ENCODE measurements at places on chromosomes 1 and 21. TPM values are rescaled to one million over a fixed set of nuclear protein-coding genes. Genes with fewer than 3 reads are reported as not detected.

- H3K27ac ChIP-seq: peak overlapping the region; percentile 95
- H3K36me3 ChIP-seq: no peaks in the 10 kb centered on the region
- DNase-seq: peak; percentile 28
- H3K4me1 ChIP-seq: peaks cover 10% of the 10 kb centered on the region
Observed at GRCh38 chr1:46134660-46135331, 2.4 kb upstream of the PIK3R3 start.

DNA sequence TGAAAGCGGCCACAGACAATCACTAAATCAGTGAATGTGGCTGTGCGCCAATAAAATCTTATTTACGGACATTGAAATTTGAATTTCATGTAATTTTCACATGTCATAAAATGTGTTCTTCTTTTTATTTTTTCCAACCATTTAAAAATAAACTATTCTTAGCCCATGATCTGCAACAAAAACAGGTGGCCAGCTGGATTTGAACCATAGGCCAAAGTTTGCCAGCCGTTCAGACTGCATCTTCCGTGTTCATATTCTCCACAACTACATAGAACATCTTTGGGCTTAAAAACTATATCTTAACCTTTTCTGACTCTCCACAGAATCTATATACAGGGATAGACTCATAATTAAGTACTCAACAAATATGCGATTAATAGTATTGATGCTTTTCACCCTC lies 81.2 kb upstream of the RALGPS2 start:
- no peaks in the 10 kb centered on the region for H3K36me3 ChIP-seq
- no peak for DNase-seq
- H3K4me1 ChIP-seq: peaks cover 10% of the 10 kb centered on the region
- no peak overlapping the region for H3K27ac ChIP-seq
- no peak overlapping the region for H3K4me3 ChIP-seq

GRCh38 chr1:158274797-158275196 lies 14.9 kb upstream of the CD1C start:
- no peaks in the 10 kb centered on the region for H3K36me3 ChIP-seq
- H3K4me3 ChIP-seq: no peak overlapping the region
- H3K4me1 ChIP-seq: peaks cover 12% of the 10 kb centered on the region

- H3K4me1 ChIP-seq: peaks cover 57% of the 10 kb centered on the region
- no peak overlapping the region for H3K4me3 ChIP-seq
- H3K27ac ChIP-seq: no peak overlapping the region
- no peak for DNase-seq
Observed at GRCh38 chr1:52057876-52058415, 1.9 kb downstream of the BTF3L4 start.

- no peaks in the 10 kb centered on the region for H3K27me3 ChIP-seq
- H3K36me3 ChIP-seq: peaks cover 62% of the 10 kb centered on the region
- no peak overlapping the region for H3K4me3 ChIP-seq
- DNase-seq: no peak
Observed at GRCh38 chr21:31665397-31665796, 5.9 kb downstream of the SOD1 start.

GRCh38 chr21:45351526-45352275 lies 53.3 kb upstream of the COL18A1 start:
- DNase-seq: no peak
- no peak overlapping the region for H3K4me3 ChIP-seq
- H3K4me1 ChIP-seq: peaks cover 7% of the 10 kb centered on the region
- no peaks in the 10 kb centered on the region for H3K36me3 ChIP-seq
- no peak overlapping the region for H3K27ac ChIP-seq

- H3K4me1 ChIP-seq: no peaks in the 10 kb centered on the region
- H3K27me3 ChIP-seq: no peaks in the 10 kb centered on the region
- no peak overlapping the region for H3K4me3 ChIP-seq
- no peak for DNase-seq
Observed at GRCh38 chr1:233406339-233406960, 78.9 kb downstream of the MAP3K21 start.

DNA sequence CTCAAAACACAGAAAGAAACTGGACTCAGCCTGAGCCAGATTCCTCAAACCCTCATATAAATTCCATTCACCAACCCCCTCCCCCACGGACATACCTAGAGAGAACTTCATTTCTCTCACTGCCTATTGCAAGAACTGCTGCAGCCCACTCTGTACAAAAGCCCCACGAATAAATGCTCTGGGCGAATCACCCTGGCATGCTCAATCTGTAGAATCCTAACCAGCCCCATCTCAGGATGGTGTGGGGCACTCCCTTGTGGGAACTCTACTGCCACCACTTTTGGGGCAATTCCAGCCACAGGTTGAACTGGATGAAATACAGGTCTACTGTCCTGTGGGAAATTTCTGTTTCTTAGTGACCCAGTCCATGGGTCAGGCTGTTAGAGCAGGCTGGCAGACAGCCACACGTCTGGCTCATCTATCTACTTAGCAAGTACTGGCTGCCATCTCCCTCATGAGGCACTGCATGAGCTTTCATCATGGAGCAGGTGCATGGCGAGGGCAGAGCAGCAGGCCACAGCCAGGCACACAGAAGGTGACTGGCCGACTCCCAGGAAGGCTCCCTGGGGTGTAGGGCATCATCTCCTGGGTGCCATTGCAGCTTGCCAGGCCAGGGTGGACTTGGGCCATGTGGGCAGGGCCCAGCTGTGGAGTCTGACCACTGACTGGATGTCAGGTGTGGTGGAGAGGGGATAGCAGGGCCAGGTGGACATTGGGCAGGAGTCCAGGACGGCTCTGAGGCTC lies 1.6 kb upstream of the C1orf35 start:
- H3K36me3 ChIP-seq: peaks cover 39% of the 10 kb centered on the region
- no peak overlapping the region for H3K27ac ChIP-seq
- DNase-seq: no peak
- peaks cover 52% of the 10 kb centered on the region for H3K4me1 ChIP-seq
- H3K4me3 ChIP-seq: no peak overlapping the region
- no peaks in the 10 kb centered on the region for H3K27me3 ChIP-seq

- H3K36me3 ChIP-seq: no peaks in the 10 kb centered on the region
- peaks cover 8% of the 10 kb centered on the region for H3K4me1 ChIP-seq
- no peak overlapping the region for H3K4me3 ChIP-seq
- H3K27me3 ChIP-seq: no peaks in the 10 kb centered on the region
- no peak overlapping the region for H3K27ac ChIP-seq
Observed at GRCh38 chr1:58735586-58735985, 35.7 kb upstream of the MYSM1 start.

DNA sequence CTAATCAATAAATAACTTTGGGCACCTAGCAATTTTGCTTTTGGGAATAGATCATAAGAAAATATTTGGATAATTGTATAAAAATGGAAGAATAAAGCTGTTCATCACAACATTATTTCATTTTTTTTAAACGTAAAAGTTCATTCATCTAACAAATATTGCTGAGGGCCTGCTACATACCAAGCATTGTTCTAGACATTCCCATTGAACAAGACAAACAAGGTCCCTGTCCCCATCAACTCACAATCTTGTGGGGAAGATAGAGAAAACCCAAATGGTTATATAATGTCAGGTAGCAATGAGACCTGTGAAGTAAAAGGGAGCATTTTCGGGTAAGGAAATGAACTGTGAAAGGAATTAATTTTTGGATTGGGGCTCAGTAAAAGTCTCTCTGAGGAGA lies 54.0 kb upstream of the BEND5 start:
- no peak overlapping the region for H3K27ac ChIP-seq
- no peaks in the 10 kb centered on the region for H3K27me3 ChIP-seq
- H3K4me1 ChIP-seq: no peaks in the 10 kb centered on the region
- no peak overlapping the region for H3K4me3 ChIP-seq

DNA sequence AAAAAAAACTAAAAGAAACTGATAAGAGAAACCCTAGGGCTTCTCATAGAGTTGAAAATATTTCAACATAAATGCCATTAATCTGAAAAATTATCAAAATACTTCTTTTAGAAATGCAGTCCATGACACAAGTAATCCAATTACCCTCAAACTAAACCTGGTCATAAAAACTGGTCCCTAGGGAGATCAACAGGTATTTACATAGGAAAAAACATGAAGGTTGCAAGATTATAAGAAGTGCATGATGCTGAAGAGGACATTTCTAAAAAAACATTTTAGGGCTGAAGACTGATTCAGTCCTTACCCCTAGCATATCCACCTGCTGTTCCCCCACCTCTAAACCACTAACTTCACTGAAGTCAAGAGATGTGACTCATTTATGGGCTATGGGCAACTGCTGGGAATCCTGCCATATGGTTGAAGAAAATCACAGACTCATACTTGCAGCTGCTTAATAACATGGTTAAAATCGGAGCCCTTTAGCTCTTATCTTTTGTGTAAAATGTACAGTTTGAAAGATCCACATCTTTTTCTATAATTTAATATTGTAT lies 131.0 kb upstream of the RUNX1 start:
- DNase-seq: no peak
- H3K27ac ChIP-seq: no peak overlapping the region
- no peaks in the 10 kb centered on the region for H3K4me1 ChIP-seq
- no peaks in the 10 kb centered on the region for H3K36me3 ChIP-seq
- no peak overlapping the region for H3K4me3 ChIP-seq

- H3K27me3 ChIP-seq: no peaks in the 10 kb centered on the region
- no peak overlapping the region for H3K27ac ChIP-seq
- no peaks in the 10 kb centered on the region for H3K36me3 ChIP-seq
- DNase-seq: no peak
Observed at GRCh38 chr1:75901371-75901770, 30.8 kb downstream of the ASB17 start.

- H3K4me1 ChIP-seq: no peaks in the 10 kb centered on the region
- no peak for DNase-seq
- no peaks in the 10 kb centered on the region for H3K36me3 ChIP-seq
- no peaks in the 10 kb centered on the region for H3K27me3 ChIP-seq
- H3K4me3 ChIP-seq: no peak overlapping the region
Observed at GRCh38 chr1:192654591-192655251, 18.8 kb downstream of the RGS13 start.

GRCh38 chr21:38664315-38664714 lies 141.4 kb upstream of the ETS2 start:
- H3K4me1 ChIP-seq: peaks cover 25% of the 10 kb centered on the region
- H3K27me3 ChIP-seq: peaks cover 3% of the 10 kb centered on the region
- H3K27ac ChIP-seq: no peak overlapping the region

DNA sequence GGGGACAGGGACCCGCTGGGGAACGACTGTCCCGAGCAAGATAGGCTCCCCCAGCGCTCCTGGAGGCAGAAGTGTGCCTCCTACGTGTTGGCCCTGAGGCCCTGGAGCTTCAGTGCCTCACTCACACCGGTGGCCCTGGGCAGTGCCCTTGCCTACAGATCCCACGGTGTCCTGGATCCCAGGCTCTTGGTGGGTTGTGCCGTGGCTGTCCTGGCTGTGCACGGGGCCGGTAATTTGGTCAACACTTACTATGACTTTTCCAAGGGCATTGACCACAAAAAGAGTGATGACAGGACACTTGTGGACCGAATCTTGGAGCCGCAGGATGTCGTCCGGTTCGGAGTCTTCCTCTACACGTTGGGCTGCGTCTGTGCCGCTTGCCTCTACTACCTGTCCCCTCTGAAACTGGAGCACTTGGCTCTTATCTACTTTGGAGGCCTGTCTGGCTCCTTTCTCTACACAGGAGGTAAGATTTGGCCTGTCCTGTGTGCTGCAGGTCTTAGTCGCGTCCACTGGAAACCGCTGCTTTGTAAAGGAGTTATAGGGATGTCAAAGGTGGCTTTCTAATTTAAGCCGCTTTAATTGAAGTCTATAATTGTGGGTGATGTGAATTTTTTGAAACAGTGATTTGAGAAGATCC lies 717 bp downstream of the UBIAD1 start:
- H3K4me1 ChIP-seq: peaks cover 45% of the 10 kb centered on the region
- no peak for DNase-seq
- no peaks in the 10 kb centered on the region for H3K27me3 ChIP-seq
- H3K27ac ChIP-seq: peak overlapping the region; percentile 96
- H3K36me3 ChIP-seq: peaks cover 17% of the 10 kb centered on the region

GRCh38 chr1:60984062-60984799 lies 98.1 kb upstream of the NFIA start:
- peak overlapping the region; percentile 63 for H3K27ac ChIP-seq
- H3K4me3 ChIP-seq: no peak overlapping the region
- no peaks in the 10 kb centered on the region for H3K27me3 ChIP-seq
- H3K4me1 ChIP-seq: no peaks in the 10 kb centered on the region
- H3K36me3 ChIP-seq: no peaks in the 10 kb centered on the region

DNA sequence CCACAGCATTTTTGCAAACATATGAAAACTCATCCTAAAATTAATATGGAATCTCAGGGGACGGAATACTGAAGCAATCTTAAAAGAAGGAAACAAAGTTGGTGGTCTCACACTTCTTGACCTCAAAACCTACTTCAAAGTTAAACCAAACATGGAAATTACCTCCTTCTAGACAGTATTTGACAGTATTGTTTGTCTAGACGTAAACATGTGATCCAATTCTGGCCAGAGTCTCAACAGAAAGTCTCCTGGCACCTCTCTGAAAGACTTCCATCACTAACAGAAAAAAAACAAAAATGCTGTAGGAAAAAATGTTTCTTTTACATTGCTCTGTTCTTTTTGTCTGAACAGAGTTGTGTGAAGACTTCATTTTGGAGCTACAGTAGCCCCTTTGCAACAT lies 99.7 kb downstream of the BRINP3 start:
- H3K4me3 ChIP-seq: no peak overlapping the region
- no peak overlapping the region for H3K27ac ChIP-seq
- DNase-seq: no peak
- H3K36me3 ChIP-seq: no peaks in the 10 kb centered on the region

GRCh38 chr1:81937791-81938450 lies 137.2 kb downstream of the ADGRL2 start:
- no peak for DNase-seq
- H3K36me3 ChIP-seq: no peaks in the 10 kb centered on the region
- H3K4me1 ChIP-seq: no peaks in the 10 kb centered on the region

- DNase-seq: no peak
- no peaks in the 10 kb centered on the region for H3K27me3 ChIP-seq
- H3K36me3 ChIP-seq: no peaks in the 10 kb centered on the region
- H3K4me3 ChIP-seq: no peak overlapping the region
- no peaks in the 10 kb centered on the region for H3K4me1 ChIP-seq
- no peak overlapping the region for H3K27ac ChIP-seq
Observed at GRCh38 chr21:34923626-34924025, 125.5 kb downstream of the RUNX1 start.

DNA sequence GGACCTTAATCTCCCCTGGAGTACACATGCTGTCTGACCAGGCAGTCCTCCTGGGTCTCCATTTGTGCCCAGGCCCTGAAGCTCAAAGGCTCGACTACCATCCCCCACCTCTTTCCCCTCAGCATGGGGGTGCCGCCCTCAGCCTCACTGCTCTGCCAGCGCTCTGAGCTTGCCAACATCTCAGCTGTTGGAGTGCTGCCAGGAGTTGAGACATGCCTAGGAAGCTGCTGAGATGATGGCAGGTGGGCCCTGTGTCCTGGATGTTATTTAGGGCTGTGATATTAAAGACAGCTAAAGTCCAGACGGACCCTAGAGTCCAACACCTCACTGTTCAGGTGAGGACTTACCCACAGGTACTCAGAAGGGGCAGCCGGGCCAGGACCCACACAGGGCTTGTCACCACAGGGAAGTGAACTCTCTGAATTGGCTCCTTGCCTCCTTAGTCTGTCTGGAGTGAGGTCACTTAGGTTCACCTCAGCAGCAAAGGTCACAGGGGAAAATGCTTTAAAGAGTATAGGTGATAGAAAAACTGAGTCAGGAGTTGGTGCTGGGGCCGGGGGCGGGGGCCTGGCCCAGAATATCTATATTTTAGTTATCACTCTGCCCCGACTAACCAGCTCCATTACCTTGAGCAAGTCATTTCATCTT lies 19.7 kb upstream of the KCNC4 start:
- H3K27me3 ChIP-seq: peaks cover 3% of the 10 kb centered on the region
- H3K4me3 ChIP-seq: no peak overlapping the region
- no peak overlapping the region for H3K27ac ChIP-seq
- H3K36me3 ChIP-seq: no peaks in the 10 kb centered on the region
- peak; percentile 68 for DNase-seq

Gene LIN28A
- total RNA-seq: not detected

Gene HCRTR1
- total RNA-seq: not detected

Gene IFT25
- total RNA-seq: 71.2 TPM

Gene ARMH1
- total RNA-seq: 3.7 TPM

Gene CELSR2
- total RNA-seq: 18.7 TPM

Gene PLXNA2
- 185 TPM for total RNA-seq

Gene PLA2G2C
- total RNA-seq: 0.73 TPM

Gene OR10J1
- not detected for total RNA-seq

Gene PPIAL4G
- not detected for total RNA-seq

Measured in stomach (tissue), 19 donors.